Inflammatory macrophage (primary cell): ENCODE measurements at places on chromosomes 5 and 9.

GRCh38 chr5:68839019-68839552, 254.7 kb upstream of the SLC30A5 start:
- no peak for DNase-seq

DNA sequence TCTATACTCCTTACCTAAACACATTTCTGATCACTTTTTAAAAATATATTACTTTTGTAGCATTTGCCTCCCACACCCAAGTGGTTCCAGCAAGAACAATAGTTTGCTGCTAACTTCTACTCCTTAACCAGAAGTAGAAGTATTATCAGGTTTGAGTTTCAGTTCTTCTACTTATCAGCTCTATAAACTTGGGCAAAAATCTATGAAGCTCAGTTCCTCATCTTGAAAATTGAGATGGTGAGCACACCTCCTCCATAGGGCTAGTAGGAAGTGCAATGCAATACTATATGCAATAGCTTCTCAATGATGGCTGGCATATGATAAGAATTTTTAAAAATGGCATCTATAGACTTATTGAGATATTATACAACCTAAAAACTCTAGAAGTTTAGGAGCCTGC, 283.7 kb downstream of the TLR4 start:
- no peak for DNase-seq

- DNase-seq, result no peak
Observed at GRCh38 chr5:14201325-14202045, 58.3 kb downstream of the TRIO start.

- DNase-seq, result no peak
Observed at GRCh38 chr5:44299394-44299793, 89.8 kb downstream of the FGF10 start.

DNA sequence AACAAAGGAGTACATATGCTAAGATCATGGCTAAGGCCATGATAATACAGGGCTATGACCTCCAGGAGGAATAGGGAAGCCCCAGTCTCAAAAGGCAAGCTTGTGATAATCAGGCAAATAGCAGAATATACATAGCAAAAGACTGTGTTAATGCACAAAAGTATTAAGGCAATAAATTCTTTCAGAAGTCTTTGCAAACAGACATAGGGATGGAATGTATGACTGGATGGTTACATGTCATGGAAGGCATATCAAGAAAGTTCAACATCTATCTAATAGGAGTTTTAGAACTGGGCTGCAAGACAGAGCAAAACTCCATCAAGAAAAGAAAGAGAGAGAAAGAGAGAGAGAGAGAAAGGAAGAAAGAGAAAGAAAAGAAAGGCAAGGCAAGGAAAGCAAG, 264.5 kb upstream of the CDH6 start:
- DNase-seq, result no peak

DNA sequence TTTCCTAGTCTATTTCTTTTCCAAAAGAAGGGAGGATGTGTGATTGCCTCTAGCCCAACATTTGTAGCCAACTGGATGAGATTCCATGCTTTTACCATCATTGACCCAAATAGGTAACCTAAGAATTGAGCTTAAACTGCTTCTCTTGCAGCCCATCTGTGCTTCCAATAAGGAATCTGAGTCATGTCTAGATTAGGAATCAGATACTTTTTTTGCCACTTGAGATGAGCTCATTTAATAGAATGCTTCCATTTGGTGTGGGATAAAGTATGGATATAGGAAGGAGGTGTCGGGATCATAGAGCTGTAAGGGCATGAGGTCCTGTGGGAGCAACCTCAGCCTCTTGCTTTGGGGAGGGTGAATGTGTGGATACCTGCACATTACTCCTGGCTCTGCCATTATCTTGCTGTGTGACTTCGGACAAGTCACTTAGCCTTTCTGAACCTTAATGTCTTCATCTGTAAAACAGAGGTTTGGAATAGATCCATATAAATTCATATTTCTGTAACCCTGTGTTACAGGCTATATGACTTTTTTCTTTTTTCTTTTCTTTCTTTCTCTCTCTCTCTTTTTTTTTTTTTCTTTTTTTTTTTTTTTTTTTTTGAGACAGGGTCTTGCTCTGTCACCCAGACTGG, 56.2 kb downstream of the MAP1B start:
- no peak for DNase-seq

GRCh38 chr9:98442114-98442513, 186.7 kb upstream of the TBC1D2 start:
- DNase-seq, result no peak

GRCh38 chr5:106020894-106021293, 1649.8 kb downstream of the EFNA5 start:
- DNase-seq, result no peak

DNA sequence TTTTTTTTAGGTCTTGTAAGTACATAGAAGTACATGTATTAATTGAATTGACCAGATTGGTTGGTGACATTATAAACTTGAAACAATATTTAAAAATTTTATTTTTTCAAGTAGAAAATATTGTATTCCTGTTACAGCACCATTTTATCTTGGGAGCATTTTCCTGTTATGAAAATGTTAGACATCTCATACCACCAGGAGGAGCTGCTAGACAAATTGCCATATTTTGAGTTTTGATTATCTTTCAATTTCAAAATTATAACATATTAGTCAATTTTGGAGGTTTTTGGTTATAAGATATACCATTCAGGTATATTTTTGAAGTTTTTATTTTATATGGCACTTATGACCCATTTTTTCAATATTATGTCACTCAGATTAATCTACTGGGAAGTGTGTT, 84.4 kb downstream of the CNTLN start:
- no peak for DNase-seq

DNA sequence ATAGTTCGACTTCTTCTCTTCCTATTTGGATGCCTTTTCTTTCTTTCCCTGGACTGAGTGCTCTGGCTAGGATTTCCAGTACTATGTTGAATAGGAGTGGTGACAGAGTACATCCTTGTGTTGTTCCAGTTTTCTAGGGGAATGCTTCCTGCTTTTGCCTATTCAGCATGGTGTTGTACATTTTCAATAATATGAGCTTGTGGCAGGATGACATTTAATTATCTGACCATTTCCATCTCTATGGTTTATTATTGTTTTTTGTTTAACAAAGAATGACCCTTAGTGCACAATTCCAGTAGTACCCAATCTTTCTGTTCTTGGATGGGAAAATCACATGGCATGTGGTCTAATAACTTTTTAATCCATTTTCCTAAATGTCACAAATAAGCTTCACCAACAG, 135.6 kb upstream of the SLC12A2 start:
- no peak for DNase-seq

DNA sequence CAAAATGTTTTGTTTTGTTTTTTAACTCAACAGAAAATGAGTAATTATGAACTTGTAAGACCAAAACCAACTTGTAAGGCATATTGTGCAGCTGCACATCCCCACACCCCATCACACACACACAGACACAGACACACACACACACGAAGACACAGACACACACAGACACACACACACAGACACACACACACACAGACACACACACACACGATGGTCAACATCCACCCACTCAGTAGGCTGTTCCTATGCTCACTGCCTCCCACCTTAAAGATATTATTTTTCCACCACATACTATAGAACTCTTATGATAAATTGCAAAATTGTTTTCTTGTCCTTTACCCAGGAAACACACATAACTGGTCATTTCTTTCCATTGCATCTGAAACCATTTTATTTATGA, 6.2 kb downstream of the SHC3 start:
- no peak for DNase-seq

DNA sequence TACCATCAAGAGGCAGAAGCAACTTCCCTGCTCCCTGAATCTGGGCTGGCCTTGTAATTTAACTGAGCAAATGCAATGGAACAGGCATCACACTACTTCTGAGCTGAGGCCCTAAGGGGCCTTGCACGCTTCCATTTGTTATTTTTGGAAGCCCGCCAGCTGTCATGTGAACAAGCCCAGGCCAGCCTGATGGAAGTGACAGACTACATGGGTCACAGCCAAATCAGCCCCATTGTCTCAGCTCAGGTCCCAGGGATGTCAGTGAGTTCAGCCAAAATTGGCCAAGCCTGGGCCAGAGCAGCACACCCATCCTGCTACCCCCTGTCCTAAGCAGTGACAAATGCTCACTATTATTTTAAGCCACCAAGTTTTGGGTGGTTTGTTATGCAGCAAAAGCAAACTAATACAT, 72.8 kb downstream of the PRRT1B start:
- DNase-seq, result peak; percentile 37

DNA sequence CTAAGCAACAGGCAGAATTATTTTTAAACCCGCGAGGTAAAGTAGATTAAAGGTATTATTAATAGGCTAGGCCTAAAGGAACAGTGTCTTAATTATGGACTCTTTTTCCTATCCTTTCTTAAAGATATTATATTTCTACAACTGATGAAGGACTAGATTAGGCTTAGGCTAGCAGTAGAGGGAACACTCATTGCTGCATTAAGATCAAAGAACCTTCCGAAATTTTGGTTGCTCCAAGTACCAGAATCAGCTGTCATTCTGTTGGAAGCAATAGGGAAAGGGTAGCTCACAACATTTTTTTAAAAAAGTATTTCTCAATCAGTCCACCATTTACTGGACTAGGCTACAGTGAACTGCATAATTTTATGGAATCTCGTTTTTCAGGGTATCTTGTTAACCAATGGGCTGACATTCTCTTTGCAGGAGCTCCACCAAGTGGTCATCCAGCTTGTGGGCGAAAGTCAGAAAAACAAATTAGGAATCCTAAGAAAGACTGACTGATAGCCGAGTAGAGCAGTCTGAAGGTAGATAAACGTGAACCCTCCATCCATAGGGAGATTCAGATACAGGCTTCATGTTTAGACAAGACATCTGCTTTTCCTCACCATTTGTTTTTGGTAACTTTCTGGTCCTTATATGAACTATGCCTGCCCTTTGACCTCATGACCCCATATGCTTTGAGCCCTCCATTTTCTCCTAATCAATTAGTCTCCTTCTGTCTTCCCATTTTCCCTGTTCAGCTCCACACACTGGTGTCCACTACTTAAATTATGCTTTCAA, 103.6 kb upstream of the CHD1 start:
- DNase-seq, result peak; percentile 78

- no peak for DNase-seq
Observed at GRCh38 chr9:37995961-37996818, 72.8 kb downstream of the SHB start.

DNA sequence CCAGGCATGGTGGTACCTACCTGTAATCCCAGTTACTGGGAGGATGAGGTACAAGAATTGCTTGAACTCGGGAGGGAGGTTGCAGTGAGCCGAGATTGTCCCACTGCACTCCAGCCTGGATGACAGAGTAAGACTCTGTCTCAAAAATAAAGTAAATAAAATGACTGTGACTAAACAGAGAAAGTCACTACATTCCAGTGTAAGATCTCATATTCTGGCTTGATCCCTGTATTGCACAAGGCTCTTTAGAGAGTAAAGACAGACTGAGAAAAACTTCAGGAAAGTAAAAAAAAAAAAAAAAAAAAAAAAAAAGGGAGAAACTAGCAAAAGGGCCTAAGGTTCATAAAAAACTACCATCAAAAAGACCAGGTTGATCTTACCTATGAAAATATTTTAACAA, 106.6 kb upstream of the PJA2 start:
- DNase-seq, result no peak

- DNase-seq, result peak; percentile 80
Observed at GRCh38 chr5:139149477-139150199, 48.5 kb downstream of the SIL1 start.

GRCh38 chr9:90801241-90801972, at the start of gene SYK:
SYK (plus strand) TSS chr9:90801819; CDS start chr9:90843899, 42,080 bp downstream.
- peak; percentile 93 for DNase-seq

GRCh38 chr5:64836786-64837185, 68.1 kb downstream of the CWC27 start:
- DNase-seq, result no peak

- peak; percentile 32 for DNase-seq
Observed at GRCh38 chr9:33263131-33264002, 1.1 kb downstream of the BAG1 start.

DNA sequence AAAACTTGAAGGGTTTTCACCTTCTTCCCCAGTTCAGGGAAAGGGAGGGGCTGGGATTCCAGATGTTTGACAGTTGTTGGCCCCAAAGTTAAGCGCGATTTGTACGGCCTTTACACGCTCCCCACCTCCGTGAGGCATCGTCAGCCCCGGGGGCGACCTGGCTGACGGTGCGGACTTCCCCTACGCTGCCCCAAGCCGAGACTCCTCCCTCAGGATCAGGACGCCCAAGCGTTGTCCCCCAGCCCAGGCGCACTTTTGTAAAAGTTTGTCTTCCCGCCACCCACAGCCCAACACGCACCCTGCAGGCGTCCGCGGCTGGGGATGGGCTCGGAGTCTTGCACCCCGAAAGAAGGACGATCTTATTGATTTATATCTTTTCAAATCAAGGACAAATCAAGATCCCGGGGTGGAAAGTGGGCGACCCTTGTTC, 713 bp downstream of the MOB3B start:
- peak; percentile 90 for DNase-seq

DNA sequence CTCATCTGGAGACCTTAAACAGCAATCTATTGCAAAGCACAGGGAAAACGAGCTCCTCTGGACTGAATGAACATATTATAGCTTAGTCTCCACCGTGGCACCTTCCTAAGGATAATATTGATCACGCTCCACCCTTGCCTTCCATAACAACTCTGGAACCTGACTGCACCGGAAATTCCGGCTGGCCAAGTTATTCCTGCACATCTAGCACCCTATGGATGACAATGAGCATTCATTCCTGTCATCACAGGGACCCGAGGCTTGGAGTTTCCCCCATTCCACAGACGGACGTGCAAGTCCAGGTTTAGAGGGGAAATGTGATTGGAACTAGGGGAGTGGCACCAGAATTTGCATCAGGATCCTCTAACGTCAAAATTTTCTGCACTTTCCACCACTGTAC, 27.5 kb downstream of the STK10 start:
- DNase-seq, result no peak

GRCh38 chr5:59171131-59171530, 588.3 kb downstream of the RAB3C start:
- DNase-seq, result no peak

GRCh38 chr9:128097543-128098296, 29.7 kb downstream of the SLC25A25 start:
- peak; percentile 83 for DNase-seq

DNA sequence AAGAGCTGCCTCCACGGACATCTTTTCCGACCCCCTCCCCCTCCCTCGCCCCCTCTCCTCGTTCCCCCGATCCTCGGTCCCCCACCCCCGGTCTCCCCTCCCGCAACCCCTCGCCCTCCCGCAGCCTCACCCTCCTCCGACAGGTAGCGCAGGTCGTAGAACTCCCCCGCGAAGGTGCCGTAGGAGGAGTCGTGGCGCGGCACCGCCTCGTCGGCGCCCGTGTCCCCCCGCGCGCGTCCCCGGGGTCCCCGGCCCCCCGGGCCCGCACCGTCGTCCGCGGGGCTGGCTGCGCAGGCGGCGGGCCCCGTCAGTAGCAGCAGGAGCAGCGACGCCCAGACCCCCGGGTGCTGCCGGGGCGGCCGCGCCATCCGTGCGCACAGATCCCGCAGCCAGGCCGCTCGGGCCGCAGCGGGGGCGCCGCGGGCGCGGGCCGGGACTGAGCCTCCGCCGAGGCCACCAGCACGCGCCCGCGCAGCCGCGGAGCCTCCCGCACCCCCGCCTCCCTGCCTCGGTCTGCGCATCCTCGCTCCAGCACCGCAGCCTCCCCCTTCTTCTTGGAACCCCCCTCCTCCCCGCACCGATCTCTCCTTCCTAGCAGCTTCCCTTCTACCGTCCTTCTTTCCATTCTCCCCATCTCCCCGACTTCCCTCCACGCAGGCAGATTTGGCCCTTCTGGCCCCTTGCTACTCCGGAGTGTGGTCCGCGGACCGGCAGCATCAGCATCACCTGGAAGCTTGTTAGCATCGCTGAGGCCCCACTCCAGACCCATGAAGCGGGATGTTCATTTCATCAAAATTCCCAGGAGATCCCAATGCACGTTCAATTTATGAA, at the start of gene FRRS1L:
Gene FRRS1L (minus strand): TSS at position 479 of the 831 bp plus-strand sequence. CDS start 111 bp downstream, at position 368.
- DNase-seq, result no peak
